B cell (primary cell): ENCODE measurements at places on chromosomes 12 and 14.

DNA sequence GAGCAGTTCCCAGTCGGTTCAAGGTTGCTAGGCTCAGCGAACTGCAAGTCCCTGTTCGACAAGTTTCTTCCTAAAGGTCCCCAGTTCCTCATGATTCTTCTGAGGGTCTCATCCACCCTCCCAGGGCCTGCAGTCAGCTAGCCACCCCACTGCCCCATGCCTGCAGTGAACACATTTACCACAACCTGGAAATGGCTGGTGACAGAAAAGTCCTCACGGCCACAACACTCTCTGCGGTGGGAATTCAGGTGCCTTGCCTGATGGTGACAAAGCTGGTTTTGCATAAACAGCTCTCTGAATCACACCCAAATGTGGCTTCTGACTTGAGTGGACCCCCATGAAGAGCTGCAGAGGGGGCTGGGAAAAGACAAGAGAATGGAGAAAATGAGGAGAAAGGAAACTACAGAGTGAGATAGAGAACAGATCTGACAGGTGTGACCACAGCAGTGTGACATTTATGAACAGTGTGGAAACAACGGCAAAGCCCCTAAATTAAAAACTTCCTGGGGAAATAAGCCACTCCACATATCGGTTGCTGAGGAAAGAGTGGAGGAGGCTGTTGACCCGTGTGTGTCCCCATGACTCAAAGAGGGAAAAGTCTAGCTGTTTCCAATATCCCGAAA lies 1.3 kb upstream of the CD27 start:
- DNase-seq = peak; percentile 60

DNA sequence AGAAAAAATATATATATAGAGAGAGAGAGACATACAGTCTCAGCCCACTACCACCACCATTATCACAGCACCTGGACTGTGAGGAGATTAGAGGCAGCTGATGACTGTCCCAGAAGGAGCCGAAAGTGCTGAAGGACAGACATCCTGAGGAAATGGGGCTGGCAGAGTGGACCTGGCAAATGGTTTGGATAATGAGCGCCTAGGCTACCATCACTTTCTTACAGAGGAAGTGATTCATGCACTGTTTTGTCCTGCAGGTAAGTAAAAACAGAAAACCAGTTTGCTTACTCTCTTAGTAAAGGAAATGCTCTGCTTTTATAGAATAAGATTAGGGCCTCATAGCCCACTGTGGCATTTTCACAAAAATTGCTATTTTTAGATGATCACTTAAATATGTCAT lies 28.6 kb upstream of the DNM1L start:
- no peak for DNase-seq

DNA sequence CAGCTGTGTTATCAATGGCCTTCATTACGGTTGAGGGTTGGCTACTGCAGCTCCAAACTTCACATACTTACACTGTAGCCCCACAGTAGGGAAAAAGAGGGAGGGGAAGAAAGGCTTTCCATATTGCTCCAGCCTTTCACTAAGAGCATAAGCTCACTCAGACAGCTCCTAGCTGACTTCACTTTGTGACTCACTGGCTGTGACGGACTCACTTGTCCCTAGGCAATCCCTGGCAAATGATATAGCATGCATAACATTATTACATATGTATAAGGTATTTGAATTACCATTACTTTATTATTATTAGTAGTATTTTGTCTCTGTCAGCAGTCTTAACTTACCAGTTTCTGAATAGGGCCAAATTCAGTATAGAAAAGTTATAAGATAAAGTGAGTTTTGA lies 350.7 kb downstream of the RMST start:
- no peak for DNase-seq

DNA sequence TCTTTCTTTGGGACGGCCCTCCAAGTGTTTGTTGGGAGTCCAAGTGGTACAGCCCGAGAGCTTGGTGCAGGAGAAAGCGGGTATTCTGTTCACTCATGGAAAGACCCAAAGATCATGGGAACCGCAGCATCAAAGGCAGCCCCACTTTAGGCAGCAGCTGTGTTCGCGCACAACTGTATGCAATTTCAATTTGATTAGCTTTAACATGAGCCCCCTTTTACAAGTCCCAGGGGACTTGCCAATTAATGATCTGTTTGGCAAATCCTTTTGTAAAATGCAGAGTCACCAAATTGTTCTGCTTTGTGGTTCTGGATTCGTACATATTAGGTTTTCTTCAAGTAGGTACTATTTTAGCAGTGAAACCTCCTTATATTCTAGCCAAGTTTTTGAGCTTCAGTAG lies 217.7 kb downstream of the AACS start:
- DNase-seq = no peak

- DNase-seq = peak; percentile 48
These were observed 20.4 kb upstream of the ATP5MC2 start for GRCh38 chr12:53696285-53696654.

- peak; percentile 21 for DNase-seq
These were observed 44.8 kb downstream of the FOXN4 start for GRCh38 chr12:109264095-109264942.

DNA sequence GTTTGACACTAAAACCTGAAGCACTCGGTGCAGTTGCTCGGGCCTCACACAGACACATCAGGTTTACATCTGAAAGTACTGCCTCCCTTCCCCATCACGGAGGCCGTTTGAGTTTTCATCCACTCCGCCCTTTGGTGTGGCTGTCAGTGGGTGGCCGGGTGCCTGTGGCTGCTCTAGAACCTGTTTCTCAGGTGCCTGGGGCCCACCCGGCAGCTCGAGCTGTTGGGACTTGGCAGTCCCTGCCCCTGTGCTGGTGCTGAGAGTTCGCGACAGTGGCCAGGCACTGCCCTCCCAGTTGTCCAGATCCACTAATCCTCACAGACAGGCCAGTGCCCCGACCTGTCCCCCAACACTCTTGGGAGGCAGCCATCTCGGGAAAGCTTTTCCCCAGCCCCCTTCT lies 22.4 kb downstream of the XRCC3 start:
- DNase-seq = peak; percentile 12

DNA sequence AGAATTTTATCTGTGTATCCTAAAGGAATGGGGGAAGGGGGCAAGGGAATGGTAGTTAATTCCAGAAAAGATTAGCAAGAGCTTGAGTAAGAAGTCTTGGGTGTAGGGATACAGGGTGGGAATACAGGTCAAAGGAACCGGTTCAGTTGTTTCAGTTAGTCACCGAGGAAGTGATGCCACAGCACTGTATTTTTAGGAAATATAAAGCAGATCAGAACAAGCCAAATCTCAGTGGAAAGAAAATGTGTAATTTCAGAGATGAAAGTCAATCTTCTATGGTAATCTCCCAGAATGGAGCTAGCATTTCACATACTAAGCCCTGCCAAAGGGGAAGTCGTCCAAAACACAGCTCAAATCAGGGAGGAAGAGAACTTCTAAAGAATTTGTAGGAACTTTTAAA lies 4.7 kb upstream of the TUBA1C start:
- DNase-seq = no peak

DNA sequence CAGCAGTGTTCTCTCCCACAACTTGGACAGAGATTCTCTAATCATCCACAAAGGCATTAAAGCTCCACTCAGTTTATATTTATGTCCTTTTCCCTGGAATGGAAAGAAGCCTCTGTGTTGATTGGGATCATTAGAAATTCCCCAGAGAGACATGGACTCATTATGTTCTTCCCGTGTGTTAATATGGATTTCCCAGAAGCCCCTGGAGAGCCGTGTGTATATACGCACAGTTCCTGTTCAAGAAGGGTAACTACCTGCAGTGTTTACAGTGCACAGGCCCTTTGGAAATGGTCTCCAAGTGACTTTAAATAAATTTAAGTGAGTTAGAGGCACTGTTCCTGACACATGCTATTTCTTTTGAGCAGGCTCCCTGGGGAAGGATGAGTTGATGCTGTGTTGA lies 428.0 kb upstream of the TMTC1 start:
- no peak for DNase-seq

- peak; percentile 76 for DNase-seq
These were observed 11.0 kb downstream of the PTGER2 start for GRCh38 chr14:52325126-52325525.

DNA sequence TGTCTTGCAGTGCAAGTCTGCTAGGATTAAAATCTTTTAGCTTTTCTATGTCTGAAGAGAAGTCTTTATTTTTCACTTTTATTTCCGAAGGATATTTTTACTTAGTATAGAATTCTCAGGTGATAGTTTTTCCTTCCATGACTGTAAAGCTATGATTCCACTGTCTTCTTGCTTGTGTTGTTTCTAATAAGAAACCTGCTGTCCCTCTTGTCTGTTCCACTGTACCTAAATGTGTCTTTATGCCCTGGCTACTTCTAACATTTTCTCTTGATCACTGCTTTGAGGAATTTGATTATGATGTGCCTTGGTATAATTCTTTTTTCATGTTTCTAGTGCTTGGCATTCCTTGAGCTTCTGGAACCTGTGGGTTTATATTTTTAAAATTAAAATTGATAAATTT lies 228.7 kb downstream of the CACNA1C start:
- no peak for DNase-seq

DNA sequence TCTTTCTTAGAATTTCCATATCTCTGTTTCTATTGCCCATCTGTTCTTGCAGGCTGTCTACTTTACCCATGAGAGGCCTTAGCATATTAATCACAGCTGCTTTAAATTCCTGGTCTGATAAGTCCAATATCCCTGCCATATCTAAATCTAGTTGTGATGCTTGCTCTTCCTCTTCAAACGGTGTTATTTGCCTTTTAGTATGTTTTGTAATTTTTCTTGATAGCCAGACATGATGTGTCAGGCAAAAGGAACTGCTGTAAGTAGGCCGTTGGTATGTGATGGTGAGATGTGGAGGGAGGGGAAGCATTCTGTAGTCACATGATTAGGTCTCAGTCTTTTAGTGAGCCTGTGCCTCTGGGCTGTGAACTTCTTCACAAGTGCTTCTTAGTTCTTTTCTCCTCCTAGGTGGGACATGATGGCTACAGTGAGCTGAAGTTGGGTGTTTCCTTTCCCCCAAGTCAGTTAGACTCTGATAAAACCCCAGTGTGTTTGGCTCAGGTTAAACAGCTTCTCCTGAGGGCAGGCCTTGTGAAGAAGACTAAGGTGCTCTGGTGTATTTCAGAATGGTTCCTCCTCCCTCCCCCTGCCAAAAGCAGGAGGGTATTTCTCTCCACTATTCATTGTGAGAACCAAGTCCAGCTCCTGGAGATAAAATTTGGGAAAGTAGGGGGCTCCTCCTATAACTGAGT lies 195.9 kb upstream of the PARP11 start:
- DNase-seq = no peak

DNA sequence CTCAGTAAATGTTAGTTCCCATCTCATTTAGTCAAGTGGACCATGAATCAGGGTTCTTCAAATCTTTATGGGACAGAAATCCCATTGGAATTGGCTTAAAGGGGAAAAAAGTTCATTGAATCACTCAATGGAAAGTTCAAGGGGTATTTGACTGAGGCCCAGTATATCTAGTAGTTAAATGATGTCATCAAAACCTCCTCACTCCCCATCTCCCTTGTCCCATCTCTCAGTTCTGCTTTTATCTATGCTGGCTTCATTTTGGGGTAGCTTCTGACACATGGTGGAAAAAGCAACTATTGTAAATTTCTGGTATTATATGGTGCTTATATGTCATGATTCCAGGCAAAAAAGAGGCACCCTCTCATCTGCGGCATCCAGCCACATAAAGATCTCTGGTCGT lies 51.9 kb downstream of the DAAM1 start:
- no peak for DNase-seq

DNA sequence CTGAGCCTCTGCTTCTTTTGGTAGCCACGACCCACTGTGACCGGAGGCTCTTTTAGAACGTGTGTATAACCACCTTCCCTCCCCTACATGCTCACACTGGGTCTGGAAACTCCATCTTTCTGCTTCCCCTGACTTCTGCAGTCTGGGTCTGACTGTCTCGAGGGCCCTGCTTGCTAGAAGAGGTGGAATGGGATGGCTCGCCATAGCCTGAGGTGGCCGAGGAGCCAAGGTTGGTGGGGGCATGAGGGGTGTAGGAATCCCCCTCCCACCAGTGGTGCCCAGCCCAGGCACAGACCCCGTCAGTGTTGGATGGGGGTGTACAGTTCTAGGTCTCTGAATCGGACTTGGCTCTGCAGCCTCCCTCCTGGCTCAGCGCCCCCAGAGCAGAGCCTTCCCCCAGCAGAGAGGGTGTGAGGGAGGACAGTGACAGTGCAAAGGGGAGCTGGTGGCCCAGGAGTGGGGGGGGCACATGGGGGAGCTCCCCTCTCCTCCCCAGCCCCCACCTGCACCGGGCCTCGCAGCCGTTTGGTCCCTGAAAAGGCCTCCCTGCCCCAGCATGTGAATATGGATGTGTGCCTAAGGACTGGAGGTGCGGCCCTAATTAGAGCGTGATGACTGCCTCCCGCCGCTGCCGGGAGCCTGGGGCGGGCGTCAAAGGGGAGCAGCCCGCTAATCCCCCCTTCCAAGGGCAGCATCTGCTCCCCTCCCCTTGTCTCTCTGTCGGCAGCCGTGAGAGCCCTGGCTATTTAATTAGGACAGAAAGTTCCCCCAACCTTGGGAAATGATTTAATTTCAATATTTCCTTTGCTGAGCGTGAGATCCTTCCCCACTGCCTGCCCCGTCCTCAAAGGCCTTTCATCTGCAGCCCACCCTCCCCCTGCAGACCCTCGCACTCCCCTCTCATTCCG lies 196.2 kb upstream of the C14orf180 start:
- no peak for DNase-seq

DNA sequence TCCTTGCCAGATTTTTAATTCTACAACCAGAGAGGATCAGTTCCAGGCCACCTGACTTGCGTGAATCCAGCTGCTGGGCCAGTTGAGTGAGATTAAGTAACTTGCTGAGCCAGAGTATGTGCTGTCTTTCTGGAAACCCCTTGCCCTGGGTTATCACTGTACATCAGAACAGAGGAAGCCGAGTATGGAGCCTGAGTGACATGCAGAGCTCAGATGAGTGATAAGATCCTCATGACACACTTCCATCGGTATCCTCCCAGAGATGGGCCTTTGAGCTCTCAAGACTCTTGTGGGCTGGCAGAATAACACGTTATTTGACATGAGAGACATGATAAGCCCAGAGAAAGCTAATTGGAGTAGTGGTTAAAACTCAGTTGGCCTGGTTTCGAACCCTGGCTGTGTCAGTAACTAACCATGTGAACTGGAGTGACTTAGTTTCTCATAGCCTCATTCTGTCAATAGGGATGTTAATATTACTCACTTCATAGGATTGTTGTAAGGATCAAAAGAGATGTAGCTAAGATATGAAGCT lies 388.1 kb downstream of the ZFP36L1 start:
- no peak for DNase-seq

- DNase-seq = no peak
These were observed 2.5 kb upstream of the CTDSP2 start for GRCh38 chr12:57849035-57849434.

GRCh38 chr14:23435543-23436326 lies at the start of gene MYH7:
Gene MYH7 (minus strand): TSS chr14:23435660. CDS start chr14:23433732, 1,928 bp downstream.
- no peak for DNase-seq
